HS-5 (cell line): ENCODE measurements at places on chromosomes 3 and 15.
A peak's percentile ranks its signal among the peaks of the same experiment; 100 is the strongest.

DNA sequence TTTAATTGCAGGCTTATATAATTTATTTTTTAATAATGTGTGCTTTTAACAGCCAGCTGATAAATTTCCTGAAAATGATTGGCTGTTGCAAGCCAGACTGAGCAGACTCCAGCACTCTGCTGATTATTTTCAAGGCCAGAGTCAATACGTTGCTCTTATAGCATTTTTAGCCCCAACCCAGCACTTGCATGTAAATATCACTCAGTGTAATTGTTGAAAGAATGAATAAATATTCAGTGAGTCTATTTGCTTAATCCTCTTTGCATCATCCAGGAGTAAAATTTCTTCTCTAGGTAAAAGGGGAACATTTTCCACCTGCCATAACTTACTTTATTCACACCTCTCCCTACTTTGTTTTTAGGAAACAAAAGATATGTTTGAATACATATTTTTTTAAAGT is 2.9 kb downstream of the GABRR3 start:
- no peak for DNase-seq

- no peak for DNase-seq
Measured at GRCh38 chr15:72197041-72197459, 537 bp downstream of the GRAMD2A start.

GRCh38 chr3:14847613-14848541 is 29.1 kb downstream of the FGD5 start:
- DNase-seq = no peak

DNA sequence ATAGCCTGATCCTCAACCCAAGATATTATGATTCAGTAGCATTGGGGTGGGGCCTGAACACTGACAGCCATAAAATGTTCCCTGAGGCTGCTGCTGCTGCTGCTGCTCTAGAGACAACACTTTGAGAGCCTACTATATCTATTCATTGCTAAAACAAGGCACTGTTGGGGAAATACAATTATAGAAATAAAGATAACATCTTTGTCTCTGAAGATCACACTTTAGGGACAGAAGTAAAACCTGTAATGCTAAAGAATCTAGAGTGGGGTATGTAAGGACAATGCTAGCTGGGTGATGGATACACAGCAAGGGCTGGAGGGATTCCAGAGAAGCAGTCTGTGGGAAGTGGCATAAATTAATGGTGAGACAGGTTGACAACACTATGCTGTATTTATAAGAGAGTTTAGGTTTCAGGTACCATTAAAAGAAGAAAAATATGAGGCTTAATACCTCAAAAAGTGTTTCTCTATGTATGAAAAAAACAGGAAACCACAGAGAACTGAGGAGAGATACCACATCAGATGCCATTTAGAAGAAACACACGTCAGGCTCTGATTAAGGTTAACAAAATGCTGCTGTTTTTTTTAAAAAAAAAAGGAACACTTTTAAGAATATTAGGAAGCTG is 115.9 kb downstream of the CBLB start:
- DNase-seq = no peak

GRCh38 chr3:75906555-75907112 is 121.3 kb upstream of the ZNF717 start:
- DNase-seq = no peak

DNA sequence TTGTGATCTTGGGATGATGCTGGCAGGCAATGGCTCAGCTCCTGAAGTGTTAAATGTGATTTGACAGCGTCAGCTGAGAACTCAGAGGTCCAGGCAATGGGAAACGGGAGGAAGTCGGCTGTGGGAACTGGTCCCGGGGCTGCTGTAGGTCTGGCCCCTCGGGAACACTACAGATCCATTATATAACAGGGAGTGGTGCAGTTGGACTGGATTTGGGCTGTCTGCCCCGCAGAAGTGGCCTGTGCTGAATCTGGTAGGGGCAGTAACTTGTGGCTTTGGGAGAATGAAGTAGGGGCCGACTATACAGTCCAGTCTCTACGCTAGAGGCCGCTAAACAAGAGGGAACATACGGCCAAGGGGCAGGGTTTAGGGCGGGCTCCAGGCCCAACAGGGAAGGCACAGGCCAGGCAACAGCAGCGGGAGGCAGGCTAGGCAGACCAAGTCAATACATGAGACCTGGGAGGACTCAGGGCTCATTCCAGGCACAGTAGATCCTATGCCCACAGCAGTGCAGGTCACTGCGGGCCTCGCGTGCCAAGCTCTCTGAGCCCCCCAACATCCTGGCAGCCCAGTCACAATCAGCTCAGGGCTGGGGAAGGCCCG is 20.3 kb upstream of the IL16 start:
- DNase-seq = no peak

DNA sequence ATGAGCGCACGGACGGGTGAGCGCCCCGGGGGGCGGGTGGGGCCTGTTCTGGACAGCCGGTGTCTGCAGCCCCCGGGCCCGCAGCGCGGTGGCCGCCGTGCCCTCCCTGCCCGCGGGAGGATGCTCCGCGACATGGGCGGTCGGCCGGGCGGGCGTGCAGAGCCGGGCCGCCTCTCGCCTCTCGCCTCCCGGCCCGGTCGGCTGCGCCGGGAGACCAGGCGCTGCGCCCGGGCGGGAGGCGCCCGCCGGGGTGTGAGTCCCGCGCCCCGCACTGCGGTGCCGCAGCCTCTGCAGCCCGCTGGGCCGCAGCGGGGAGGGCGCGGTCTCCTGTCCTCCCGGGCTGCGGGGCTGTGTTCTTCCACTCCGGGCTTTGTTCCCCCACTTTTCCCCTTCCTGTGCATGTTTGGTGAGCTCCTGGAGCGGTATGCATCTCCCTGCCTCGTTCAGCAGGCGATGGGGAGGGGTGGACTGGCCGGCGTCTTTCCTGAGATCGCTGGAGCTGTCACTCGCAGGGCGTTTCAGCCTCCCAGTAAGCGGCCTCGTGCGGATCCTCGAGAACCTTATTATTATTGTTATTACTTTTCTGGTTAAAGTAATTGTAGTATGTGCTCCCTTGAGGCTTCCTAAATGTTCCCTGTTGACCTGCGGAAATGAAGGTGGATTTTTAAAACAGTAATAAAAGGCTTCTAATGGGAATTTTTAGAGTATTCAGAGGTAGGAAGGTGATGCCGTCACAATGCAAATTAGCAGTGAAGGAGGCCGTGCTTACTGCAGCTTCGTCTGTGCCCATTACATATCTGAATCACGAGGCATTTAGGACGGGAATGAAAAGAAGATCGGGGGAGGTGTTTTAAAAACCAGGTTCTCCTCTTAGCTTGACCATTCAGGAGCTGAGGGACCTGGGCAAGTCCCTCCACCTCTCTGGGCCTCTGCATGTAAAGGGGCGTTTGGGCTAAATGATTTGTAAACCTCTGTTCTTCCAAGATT is 593 bp downstream of the TMOD2 start:
- DNase-seq = no peak

DNA sequence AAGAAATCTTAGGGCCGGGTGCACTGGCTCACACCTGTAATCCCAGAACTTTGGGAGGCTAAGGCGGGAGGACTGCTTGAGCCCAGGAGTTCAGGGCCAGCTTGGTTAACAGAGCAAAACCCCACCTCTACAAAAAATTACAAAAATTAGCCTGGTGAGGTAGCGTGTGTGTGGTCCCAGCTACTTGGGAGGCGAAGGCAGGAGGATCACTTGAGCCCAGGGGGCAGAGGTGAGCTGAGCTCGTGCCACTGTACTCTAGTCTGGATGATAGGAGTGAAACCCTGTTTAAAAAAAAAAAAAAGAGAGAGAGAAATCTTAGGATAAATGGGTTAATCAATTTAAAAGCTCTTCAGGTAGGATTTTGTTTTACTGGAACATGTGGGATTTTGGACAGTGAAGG is 31.2 kb upstream of the DUT start:
- no peak for DNase-seq

- DNase-seq = no peak
Measured at GRCh38 chr3:42394579-42395288, 15.7 kb downstream of the LYZL4 start.

DNA sequence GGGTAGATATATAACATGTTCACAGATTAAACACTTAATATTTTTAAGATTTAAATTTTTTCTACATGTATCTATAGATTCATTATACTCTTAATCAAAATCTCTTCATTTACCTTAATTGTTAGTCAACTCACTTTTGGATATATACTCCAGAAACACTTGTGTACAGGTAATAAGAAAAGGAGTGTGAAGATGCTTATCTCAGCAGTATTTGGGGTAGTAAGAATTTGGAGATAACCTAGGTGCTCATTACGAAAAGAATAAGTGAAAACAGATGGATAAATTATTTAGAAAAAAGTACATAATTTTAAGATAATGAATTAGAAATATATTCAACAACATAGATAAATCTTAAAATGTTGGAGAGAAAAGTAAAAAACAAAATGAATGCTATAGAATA is 226.5 kb upstream of the PLSCR5 start:
- no peak for DNase-seq

GRCh38 chr15:93478947-93479346 is 389.9 kb upstream of the RGMA start:
- no peak for DNase-seq

DNA sequence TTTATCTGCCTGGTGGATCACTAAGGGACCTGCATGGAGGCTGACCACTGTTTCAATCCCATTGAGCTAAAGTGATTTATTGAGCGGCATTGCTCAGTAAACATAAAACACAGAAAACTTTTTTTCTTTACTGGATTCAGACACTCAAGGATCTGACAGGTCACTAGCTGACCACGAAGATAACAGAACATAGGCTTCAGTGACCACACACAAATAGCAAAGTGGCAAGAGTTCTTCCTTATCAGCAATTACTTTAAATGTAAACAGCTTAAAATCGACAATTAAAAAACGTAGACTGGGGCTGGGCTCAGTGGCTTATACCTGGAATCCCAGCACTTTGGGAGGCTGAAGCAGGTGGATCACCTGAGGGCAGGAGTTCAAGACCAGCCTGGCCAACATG is 48.7 kb downstream of the STAG1 start:
- DNase-seq = no peak

DNA sequence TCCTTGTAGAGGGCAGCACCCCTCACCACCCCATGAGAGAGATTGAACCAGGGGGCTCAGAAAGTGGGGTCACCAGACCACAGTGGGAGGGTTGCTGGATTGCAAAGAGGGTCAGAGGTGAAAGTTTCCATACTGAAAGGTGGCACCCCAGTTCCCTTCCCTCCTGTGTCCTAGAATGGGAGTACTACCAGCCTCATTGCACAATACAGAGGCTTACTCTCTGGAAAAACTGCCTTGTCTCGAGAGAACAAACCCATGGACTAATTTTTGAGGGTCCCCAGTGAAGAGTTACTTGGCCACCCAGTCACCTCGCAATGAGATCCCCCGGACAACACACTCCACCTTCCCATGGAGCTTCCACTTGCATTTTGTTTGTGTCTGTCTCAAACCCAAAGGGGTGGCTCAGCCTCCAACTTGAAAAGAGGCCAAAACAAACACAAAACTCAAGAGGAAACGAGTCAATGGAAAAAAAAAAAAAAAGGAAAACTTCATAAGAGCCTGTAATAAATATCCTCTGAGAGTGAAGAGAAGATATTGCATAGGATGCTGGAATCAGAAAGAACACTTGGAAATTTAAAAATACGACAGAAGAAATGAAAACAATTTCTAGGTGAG is 18.6 kb downstream of the MESP2 start:
- no peak for DNase-seq

DNA sequence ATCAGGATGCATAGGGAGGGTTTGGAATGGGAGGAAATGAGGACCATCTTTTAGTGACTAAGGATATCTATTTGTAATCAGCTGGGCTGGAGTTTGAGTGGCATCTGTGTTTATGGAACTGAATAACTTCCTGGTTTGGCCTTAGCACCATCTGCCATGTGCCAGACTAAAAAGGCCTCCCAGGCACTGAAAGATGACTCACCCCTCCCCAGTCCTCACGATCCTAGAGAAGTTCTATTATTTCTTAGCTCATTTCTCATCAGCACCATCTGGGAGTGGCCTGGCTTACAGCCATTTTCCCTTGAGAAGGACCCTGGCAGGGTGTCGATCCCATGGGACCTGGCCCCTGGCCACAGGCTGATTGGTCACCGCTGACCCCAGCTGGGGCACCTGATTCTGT is 23.9 kb upstream of the CTXND1 start:
- peak; percentile 30 for DNase-seq

DNA sequence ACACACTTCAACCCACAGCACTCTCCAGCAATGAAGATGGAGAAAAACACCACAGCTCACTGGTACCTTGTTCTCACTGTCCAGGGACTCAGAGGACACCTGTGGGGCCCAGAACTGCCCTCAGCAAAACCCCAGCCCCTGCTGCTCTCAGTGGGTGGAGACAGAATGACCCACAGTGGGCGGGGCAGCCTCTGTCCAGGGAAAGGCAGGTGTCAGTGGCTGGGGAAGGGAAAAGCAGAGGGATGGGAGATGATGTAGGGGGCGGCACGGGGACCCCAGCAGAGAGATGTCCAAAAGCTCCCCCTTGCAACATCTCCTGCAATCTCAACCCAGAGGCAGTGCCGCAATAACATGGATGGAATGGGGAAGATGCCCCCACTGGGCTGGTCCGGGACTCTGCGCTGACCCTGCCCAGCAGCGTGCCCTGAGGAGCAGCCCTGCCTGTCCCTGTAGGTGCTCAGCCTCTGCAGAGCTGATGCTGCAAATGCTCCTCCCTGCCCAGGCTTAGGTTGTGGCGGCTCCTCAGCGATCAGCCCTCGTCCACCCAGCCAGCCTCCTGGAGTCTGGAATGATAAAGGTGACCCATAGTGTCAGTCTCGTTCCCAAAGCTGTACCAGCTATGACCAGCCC is 193.9 kb downstream of the XXYLT1 start:
- DNase-seq = no peak

DNA sequence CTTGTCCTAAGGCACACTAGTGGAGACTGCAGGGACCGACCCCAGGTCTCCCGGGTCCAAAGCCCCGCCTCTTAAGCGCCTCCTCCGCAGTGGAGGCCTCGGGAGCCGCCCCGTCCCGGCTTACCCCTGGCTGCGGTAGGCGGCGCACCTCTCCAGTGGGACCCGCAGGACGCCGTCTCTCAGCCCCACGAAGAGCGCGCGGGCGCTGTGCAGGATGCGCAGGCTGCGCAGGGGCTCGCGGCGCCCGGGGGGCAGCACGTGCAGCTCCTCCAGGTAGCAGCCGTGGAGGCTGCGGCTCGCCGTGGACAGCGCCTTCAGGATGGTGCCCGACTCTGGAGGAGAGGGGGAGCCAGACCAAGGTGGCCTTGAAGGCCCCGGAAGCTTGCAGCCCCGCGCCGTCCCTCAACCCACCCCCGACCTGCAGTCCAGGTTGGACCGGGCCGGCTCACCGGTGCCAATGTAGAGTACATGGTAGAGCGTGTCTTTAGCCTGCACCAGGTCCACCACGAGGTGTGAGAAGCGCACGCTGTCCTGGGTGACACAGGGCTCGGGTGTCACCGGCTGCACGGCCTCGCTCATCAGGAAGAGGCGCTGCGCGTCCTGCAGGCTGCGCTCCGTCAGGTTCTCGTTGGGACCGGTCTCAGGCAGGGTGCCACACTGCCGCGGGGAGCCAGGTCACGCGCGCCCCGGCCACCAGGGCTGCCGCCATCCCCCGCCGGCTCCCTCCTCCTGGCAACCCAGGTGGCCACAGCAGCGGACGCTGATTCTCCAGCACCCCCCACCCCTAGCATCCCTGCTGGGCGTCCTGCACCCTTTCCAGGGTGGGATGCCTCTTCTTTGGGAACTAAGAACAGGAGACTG is 105.5 kb downstream of the SEMA5B start:
- DNase-seq = no peak

GRCh38 chr3:52784021-52784621 is 6.7 kb downstream of the ITIH1 start:
- no peak for DNase-seq

- DNase-seq = no peak
Measured at GRCh38 chr3:32843510-32844321, 25.9 kb downstream of the TRIM71 start.
